ENCODE measurements at places on chromosomes 5 and 9. TPM values are rescaled to one million over a fixed set of nuclear protein-coding genes. Genes with fewer than 3 reads are reported as not detected.

Gene CPLANE1
- 9.1 TPM for total RNA-seq

Gene CAAP1
- 68.2 TPM for total RNA-seq

Gene ABLIM3
- total RNA-seq = 3.5 TPM

Gene RNF180
- total RNA-seq = 3.0 TPM

Gene SMIM32
- total RNA-seq = not detected

Gene STC2
- total RNA-seq = 31.2 TPM

Gene SNCB
- total RNA-seq = not detected

Gene IL4
- total RNA-seq = not detected

Gene NEUROG1
- total RNA-seq = not detected

Gene NUTM2F
- not detected for total RNA-seq

Gene GLRA1
- total RNA-seq = not detected

Gene HDHD3
- total RNA-seq = 9.9 TPM

Gene TSSK1B
- not detected for total RNA-seq

Gene SHOC1
- 0.08 TPM for total RNA-seq

Gene PRDM9
- 0.41 TPM for total RNA-seq

Gene SPATA9
- total RNA-seq = not detected

Gene PCDHGC4
- 1.8 TPM for total RNA-seq

All from A375 (cell line).